ENCODE measurements at places on chromosomes 5 and 9.

GRCh38 chr5:38228914-38229313 is 29.4 kb upstream of the EGFLAM start:
- no peak for DNase-seq

DNA sequence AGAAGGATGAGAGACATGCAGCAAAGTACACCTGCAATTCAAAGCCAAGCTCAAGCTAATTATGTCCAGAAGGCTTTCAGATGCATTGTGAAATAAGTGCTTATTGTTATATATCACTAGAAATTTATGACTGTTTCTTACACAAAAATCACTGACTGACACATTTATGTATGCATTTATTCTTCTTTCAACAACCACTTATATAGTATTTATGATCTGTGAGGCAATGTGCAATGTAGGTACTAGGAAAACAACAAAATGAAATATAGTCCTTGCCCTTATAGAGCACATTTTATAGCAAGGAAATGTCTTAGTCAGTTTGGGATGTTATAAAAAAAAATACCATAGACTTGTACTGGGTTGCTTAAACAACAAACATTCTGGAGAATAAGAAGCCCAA is 167.6 kb downstream of the YIPF5 start:
- no peak for DNase-seq

GRCh38 chr5:139287890-139288635 is 5.5 kb upstream of the MATR3 start:
- DNase-seq = no peak

DNA sequence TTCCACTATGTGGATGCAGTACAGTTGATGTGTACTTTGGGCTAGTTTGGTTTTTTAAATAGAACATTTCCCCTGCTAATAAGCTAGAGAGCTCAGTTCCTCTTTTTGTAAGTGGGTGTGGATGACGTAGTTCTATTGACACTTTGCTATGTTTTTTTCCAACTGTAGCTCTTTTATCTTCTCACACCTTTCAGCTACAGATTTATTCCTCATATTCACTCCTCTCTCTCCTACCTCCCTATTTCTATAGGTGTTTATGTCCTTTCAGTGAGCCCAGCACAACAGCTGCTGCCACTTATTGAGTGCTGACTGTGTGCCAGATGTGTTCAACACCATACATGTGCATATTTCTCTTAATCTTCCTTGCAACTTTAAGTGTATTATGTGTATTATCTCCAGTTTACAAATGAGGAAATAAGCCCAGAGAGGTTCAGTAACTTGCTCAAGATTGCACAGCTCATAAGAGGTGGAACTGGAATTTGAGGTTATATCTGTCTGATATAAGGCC is 215.7 kb downstream of the SEMA6A start:
- DNase-seq = no peak

DNA sequence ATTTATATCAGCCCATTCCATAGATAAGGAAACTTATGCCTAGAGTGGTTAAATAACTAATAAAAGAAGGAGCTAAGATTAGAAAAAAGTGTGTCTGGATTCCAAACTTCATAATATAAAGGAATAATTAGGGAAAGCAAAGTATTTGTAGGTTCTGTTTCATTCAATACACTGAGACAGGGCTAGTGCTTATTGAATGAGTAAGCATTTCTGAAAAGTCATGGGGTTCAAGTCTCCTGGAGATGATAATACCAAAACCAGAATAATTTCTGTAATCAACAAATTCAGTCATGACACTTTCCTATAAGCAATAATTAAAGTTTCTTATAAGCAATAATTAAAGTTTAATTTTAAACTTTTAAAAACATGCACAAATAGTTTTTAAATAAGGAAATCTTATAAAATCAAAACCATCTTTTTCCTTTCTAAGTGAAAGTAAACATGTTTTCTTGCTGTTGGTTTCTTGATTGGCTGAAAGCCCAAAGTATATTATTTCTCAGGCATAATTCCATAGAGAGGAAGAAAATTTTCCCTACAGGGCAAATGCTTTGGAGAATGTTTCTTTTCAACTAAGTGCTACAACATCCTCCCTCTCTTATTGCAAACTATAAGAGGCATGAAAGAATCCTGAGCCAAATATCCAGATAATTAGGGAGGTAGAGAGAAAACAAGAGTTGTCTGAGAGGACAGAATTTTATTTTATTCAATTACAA is 510.2 kb downstream of the PRELID2 start:
- DNase-seq = no peak

GRCh38 chr5:163563880-163564279 is 58.5 kb downstream of the MAT2B start:
- no peak for DNase-seq

DNA sequence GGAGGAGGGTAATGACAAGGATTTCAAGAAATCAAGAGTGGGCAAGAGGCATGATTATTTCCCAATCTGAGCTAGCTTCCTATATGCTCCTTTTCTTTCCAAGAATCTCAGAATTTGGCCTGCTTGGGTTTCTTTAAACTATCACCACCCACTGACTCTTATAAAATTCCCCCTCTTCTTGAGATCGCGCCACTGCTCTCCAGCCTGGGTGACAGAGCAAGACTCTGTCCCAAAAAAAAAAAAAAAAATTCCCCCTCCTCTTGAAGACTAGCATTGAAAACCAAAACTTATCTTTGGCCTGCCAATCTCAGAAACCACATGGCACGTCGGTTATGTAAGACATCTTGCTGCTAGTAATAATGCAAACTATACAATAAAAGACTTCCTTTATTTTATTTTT is 3.4 kb upstream of the DMXL1 start:
- no peak for DNase-seq
